Bronchial epithelial cell (primary cell): ENCODE measurements at places on chromosomes 12 and 14.
A peak's percentile ranks its signal among the peaks of the same experiment; 100 is the strongest.

DNA sequence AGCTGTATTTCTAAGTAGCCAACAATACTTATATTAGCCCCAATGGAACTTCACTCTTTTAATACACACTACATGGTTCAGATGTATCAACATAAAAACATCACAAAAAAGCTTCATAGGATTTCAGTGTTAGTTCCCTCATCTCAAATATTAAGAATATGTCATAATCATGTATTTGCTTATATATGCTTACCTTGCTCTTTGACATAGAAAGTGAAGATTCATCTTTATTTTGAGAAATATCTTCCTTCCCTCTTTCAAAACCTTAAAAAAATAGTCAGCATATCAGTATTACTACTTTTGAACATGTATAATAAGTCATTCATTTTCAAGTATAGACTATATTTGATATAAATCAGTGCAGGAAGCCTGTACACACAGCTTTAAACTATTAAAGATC is 62.2 kb upstream of the BBS10 start:
- DNase-seq: no peak

GRCh38 chr14:32702562-32702961 is 236.1 kb upstream of the NPAS3 start:
- DNase-seq: peak; percentile 49

- DNase-seq: no peak
These were observed 13.2 kb downstream of the FOXN4 start for GRCh38 chr12:109295764-109296425.

DNA sequence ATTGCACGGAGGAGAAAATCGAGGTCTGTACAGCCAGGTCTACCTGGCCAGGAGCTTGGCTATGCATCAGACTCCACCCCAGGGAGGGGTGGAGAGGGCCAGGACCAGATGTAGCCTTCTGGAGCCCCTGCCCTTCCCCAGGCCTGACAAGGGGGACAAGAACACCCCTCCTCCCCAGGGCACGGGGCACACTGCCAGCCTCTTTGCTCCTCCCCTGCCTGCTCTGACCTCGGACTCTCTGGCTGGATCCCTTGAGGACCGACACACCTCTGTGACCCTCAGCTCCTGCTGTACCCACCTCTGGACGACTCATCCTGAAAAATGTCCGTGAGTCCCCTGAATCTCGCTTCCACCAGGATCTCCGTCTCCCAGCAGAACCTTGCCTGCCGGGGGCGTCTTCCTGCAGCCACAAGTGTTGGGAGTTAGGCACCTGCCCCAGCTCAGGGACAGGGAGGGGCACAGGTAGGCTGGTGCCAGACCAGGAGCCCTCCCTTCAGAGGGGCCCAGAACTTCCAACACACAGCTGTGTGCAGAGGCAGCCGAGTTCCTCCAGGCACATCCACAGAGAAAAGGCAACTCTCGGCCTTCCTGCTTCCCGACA is 21.8 kb downstream of the AHNAK2 start:
- DNase-seq: no peak

GRCh38 chr14:90281261-90281660 is 24.9 kb downstream of the PSMC1 start:
- DNase-seq: peak; percentile 85

DNA sequence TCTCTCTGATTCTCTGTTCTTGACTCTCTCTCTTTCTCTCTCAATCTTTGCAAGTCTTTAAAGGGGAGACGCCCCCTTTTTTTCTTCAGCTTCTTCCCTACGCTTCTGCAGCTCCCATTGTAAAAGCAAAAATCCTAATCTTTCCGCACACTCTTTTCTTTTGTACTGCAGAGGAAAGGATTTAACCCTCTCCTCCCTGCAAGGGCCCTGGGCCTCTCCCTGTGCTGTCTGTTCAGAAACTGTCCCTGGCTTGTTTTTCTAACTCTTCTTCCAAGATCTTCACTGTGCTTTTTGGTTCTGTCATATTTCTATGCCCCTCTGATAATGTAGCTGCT is 10.9 kb upstream of the SALL2 start:
- no peak for DNase-seq

DNA sequence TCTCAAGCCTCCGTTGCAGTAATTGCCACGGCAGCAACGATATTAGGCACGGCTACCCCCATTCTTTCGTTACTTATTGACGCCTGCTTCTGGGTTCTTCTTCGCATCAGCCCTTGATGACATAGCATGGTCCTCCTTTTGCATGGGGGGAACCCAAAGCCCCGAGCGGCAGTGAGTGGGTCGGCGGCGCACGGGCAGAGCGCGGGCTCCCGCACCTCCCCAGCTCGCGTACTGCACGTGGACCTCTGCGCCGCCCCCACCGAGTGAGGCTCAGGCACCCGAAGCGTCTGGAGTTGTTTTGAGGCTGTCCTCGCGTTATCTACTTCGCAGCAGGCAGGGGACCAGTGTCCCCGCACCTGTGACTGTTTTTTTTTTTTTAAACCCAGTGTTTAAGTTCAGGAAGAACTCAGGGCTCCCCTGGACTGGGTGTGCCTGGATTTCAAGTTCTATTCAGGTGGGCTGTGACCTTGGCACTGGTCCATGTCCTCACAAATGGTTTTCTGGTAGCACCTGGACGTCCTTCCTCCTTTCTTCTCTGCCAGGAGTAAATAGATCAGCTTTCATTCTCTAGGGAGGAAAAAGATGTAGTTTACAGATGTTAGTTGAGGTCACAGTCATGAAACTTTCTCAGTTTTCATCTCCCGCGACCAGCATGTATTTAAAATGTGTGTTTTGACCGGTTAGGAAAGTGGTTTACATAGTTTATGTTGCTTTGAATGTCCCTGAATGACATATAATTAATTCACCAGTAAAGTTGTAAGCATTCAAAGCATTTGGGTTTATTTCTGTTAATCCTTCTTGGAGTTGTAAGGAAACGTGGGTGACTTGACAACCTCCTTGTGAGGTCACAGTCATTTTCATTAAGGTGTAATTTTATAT is 1.4 kb upstream of the FOXN4 start:
- no peak for DNase-seq

- no peak for DNase-seq
These were observed 509.6 kb downstream of the NOVA1 start for GRCh38 chr14:26088275-26088674.

DNA sequence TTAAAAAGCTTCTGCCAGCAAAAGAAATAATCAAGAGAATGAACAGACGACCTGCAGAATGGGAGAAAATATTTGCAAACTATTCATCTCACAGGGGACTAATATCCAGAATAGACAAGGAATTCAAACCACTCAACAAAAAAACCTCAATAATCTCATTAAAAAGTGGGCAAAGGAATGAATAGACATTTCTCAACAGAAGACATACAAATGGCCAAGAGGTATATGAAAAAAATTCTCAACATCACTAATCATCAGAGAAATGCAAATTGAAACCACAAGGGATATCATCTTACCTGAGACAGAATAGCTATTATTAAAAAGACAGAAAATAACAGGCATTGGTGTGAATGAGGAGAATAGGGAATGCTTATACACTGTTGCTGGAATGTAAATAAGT is 270.0 kb downstream of the DACT1 start:
- peak; percentile 56 for DNase-seq

DNA sequence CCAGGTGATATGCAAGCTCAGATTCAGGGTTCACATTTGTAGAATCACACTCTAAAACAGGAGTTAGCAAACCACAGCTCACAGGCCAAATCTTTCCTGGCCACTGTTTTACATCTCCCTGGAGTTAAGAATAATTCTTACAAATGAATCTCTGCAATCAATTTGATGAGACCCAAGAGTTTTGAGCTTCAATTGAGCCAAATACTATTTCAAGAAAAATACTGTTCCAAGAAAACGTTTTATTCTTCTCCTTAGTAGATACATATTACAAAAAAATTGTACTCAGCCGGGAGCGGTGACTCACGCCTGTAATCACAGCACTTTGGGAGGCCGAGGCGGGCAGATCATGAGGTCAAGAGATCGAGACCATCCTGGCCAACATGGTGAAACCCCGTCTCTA is 2.5 kb downstream of the PTGDR start:
- no peak for DNase-seq

GRCh38 chr12:48389409-48389808 is 38.7 kb upstream of the ZNF641 start:
- no peak for DNase-seq

DNA sequence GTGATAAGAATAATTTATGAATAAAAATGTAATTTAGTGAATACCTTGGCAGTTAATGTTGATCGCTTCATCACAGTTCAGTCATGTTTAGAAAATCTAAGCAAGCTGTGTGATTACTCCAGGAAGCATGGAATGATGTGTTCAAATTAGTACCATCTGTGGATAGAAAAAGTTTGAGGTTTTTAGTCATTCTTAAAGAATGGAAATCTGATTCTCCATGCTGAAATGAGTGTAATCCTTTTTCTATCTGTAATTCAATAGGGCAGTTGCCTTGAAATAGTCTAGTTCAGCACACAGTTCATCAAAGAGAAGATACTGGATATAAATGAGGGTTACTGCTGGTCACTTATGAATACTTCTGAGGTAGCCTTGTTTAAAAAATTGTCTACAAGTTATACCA is 127.2 kb upstream of the MYF6 start:
- peak; percentile 89 for DNase-seq

DNA sequence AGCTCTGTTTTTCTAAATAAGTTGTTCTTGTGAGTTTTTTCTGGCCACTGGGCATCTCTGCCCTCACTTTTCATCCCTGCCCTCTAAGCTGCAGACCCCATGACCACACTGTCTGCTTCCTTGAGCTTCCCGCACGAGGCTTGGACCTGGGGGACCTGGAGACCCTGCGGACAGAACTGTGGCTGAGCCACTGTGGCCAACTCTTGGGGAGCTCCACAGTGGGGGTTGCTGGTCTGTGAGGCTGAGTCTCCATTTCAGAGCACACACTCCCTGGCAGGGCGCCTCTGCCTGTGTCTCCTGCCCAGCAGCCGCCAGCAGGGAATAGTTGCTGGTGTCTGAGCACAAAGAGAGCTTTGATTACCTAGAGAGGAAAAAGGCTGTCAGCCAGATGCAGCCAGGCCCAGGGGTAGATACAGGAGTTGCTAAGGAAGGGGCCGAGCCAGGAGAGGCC is 13.1 kb upstream of the RIN3 start:
- no peak for DNase-seq

DNA sequence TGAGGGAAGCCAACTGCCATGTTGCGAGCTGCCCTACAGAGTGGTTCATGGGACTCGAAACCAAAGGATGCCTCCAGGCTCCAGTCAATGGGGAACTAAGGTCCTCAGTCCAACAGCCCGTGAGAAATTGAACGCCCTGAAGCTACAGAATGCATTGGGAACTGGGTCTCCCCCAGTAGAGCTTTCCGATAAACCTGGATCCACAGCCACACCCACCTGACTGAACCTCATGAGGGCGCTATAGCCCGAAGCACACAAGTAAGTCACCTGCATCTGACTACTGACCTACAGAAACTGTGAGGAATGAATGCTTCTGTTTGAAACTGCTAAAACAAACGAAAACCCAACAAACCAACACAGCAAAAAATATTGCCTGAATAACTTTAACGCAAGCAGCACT is 1297.7 kb downstream of the AACS start:
- DNase-seq: no peak

DNA sequence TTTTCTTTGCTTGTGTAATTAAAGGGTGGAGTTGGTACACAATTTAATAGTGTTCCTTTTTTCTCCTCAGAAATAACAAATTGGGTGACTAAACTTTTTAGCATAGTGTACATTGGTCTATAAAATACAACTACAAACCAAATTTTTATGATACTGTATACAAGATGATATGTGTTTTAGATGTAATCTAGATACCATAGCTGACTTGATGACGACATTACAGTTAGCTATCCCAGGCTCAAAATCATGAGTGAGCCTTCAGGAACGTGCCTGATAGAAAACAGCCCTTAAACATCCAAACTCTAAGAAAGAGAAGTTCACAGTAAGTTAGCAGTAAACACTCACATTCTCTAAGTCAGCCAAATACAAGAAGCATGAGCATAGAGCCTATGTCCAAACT is 99.0 kb upstream of the SSTR1 start:
- DNase-seq: no peak

- DNase-seq: no peak
These were observed 25.9 kb downstream of the SYNDIG1L start for GRCh38 chr14:74400031-74400685.

- peak; percentile 52 for DNase-seq
These were observed 157.1 kb upstream of the PZP start for GRCh38 chr12:9365296-9365695.

- DNase-seq: no peak
These were observed 67.2 kb downstream of the NKX2-1 start for GRCh38 chr14:36452860-36453259.

GRCh38 chr14:105023144-105023543 is 2.3 kb upstream of the CDCA4 start:
- no peak for DNase-seq

DNA sequence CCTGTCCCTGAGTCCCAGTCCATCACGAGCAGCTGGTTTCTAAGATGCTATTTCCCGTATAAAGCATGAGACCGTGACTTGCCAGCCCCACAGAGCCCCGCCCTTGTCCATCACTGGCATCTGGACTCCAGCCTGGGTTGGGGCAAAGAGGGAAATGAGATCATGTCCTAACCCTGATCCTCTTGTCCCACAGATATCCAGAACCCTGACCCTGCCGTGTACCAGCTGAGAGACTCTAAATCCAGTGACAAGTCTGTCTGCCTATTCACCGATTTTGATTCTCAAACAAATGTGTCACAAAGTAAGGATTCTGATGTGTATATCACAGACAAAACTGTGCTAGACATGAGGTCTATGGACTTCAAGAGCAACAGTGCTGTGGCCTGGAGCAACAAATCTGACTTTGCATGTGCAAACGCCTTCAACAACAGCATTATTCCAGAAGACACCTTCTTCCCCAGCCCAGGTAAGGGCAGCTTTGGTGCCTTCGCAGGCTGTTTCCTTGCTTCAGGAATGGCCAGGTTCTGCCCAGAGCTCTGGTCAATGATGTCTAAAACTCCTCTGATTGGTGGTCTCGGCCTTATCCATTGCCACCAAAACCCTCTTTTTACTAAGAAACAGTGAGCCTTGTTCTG is 41.6 kb downstream of the DAD1 start:
- DNase-seq: no peak

GRCh38 chr12:100497105-100497795 is 23.6 kb downstream of the NR1H4 start:
- DNase-seq: no peak

GRCh38 chr14:79011091-79011919 is 841.1 kb downstream of the NRXN3 start:
- DNase-seq: peak; percentile 96
